ENCODE measurements at places on chromosomes 6 and 20.

- DNase-seq = no peak
These were observed 106.1 kb upstream of the JAG1 start for GRCh38 chr20:10779911-10780310.

GRCh38 chr20:37243076-37243936 is 18.3 kb downstream of the GHRH start:
- no peak for DNase-seq

DNA sequence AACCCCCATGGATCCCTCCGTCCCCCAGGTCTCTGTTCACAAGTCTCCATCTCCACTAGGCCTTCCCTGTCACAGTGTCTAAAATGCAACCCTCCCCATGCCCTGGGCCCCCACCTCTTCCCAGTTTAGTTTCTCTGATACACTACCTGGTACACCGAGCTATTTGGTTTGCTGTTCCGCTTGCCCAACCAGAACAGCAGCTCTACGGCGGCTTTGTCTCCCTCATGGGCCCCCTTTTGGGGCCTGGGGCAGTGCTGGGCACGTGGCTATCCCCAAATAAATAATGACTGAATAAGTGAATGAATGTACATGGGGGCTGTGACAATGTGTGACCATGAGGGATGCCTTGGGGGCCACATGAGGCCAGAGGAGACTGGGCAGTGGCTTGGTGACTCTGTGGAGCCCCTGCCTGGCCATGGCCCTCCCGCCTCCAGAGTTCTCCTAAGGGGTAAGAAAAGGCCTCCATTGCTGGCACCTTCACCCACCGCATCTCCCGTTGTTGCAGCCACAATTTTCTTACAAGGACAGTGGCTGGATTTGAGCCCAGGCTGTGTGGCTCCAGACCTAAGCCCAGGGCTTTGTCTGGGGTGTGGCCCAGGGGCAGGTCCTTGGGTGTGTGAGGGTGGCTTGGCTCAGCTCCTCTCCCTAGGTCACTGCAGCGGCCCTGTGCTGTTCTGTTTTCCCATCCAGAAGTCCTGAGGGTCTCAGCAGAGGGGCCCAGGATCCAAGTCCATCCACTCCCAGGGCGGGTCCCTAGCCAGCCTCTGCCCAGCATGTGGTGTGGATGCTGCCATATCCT is 408.5 kb upstream of the SULF2 start:
- DNase-seq = no peak

DNA sequence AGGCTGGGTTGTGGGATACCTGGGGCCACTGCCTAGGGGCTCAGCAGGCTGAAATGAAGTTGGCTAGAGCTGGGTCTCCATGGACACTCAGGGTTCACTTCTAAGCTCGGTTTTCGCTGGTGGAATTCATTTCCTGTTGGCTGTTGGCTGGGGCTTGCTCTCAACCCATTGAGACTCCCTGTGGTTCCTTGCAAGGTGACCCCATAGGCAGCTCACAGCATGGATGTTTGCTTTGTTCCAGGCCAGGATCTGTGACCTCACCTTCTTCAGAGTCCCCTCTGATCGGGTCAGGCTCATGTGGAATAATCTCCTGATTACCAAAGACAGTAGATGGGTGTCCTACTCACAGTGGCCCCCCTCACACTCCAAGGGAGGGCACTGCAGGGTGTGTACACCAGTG is 229.3 kb downstream of the QKI start:
- DNase-seq = no peak

DNA sequence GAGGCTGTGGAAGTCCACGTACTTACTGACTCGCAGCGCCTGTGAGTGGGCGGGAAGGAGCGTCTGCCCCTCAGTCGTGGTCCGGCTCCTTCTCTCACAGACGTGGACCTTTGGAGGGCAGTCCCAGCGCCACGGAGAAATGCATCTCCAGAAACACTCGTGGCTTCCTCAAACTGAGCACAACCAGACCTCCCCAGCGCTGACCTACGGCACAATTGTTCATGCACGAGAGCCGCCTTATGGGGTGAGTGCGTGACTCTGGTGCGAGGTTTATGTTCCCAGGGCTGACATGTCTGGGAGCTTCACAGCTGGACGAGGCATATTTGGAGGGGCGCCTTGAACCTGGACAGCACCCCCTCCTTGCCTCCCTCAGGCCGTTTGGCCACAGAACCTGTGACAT is 29.7 kb downstream of the FRMD1 start:
- DNase-seq = no peak
